Foreskin fibroblast (primary cell): ENCODE measurements at places on chromosomes 2 and 18.

- no peak for DNase-seq
Observed at GRCh38 chr2:241701149-241701398, 765 bp upstream of the ING5 start.

DNA sequence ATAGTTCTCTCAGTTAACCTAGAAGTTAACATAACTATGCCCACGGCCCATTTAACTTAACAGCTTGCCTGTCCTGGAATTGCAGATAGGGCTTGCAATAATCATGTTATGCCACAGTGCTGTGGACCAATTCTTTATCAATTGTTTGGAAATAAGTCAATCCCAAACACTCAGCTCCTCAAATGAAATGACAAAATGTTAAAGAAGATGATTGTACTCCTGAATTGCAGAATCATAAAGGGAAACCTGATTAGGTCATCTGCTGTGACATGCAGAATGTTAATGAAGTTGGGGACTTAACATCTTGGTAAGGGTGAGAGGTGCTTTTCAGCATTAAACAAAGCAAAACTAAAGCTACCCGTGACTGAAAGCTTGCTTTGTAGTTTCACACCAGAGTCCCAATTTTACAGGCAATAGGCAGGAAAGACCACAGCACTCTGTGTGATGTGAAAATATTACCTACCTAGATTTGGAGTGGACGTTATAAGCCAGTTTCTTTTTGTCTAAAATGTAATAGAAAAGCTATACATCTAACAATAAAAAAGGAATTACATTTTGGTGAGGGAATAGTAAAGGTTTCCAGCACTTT, 364.0 kb downstream of the GPD2 start:
- no peak for DNase-seq

DNA sequence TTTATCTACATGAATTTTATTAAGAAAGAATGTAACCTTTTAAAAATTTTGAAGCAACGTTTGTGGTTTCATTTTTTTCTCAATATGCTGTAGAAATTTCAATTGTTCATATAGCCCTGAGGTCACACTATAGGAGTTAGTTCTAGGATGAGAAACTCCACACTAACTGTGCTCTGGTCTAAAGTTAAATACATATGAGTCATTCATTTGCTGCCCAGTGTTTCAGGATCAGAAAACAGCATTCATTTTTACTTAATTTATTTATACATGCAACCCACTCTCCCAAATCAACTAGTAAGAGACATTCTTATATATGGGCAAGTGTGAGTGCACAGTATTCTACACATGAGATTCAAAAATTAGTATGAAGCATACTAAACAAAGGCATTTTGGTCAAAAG, 137.9 kb downstream of the DOCK10 start:
- DNase-seq: no peak

GRCh38 chr18:77092104-77093066, 40.2 kb downstream of the MBP start:
- DNase-seq: no peak

- peak; percentile 0 for DNase-seq
Observed at GRCh38 chr2:58569475-58570185, 328.5 kb upstream of the FANCL start.

DNA sequence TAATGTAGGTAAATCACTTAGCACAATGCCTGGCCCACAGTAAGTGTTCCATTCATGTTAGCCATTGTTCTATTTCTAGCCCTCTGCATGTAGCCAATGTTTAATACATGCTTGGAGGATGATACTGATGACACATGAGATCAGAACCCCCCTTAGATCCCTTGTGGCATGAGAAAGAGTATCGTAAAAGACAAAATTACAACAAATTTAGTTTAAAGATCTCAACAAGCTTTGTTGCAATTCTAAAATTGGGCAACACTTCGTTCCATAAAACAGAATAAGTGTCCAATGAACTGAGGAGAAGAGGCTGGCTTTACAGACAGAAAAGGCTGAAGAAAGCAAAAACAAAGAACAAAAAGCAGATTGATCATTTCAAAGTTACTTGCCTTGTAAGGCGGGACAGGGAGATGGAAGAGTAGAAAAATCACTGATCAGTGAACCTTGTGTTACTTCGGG, 148.7 kb upstream of the SLC1A4 start:
- peak; percentile 55 for DNase-seq

GRCh38 chr18:73752546-73752945, 395.1 kb downstream of the FBXO15 start:
- DNase-seq: peak; percentile 55

DNA sequence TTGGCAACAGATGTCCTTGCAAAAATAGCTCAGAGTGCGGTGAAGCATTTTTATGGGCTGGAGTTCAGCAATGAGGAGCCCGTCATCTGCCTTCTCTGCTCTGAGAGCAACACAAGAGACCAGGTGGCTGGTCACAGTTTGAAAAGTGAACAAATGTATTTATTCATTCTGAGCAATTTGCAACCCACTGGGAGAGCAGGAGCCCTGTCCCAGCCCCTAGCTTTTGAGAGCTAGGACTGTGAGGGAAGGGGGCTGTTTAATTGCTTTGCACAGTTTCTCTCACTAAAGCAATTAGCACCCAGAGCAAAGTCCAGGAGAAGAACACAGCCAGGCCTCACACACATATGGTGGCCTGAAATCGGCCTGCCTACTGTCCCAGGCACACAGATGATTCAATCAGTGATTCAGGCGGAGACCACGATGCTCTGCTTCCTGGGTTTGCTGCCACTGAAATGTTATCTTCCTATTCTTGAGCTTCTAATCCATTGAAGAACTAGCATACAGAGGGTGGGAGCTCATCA, 646.1 kb upstream of the ACVR2A start:
- DNase-seq: peak; percentile 58

GRCh38 chr2:170582313-170582712, 132.8 kb upstream of the SP5 start:
- DNase-seq: no peak

DNA sequence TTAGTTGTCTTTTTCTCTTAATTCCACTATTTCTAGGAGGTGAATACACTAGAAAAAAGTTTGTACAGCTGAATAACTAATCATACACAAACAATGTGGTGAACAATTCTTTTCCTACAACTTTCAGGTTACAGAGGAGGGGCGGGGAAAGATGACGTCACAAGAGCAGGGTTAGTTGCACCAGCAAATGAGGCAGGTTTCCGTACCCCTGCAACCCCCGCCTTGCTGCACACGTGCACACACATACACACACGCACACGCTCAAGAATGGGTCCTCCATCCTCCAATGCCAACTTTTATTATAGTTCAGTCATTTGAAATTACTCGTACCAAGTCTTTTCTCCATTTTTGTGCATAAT, 122.8 kb downstream of the ARL4C start:
- DNase-seq: no peak

DNA sequence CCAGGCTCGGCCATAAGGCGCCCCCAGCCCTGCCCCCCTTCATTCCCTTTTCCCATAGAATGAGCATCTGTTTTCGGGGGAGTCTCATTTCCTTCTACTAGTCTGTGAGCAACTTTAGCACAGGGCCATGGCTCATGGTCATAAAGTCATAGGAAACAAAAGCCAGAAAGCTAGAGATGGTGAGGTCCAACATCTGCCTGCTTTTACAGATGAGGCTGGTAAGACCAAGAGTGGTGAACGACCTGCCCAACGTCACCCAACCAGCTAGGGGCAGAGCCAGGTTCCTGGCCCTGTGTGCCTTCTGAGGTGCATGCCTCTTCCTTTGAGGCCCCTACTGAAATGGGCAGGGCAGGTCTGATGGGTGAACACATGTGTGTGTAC, 212.7 kb downstream of the DYSF start:
- DNase-seq: no peak

DNA sequence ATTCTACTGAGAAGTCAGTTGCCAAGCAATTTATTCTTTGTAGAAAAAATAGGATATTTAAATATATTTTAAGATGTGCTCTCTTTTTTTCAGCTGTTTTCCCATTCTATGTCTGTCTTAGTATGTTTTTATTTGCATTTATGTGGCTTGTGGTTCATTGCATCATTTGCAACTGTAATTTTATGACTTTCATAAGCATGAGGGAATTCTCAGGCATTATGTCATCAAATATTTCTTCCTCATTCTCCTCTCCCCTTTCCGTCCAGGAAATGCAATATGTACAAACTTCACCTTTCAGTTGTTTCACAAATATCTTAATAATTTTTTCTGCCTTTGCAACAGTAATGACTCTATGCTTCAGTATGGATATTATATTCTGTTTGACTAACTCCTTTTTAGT, 560.2 kb upstream of the LRATD1 start:
- no peak for DNase-seq

GRCh38 chr18:23387265-23387664, 65.8 kb upstream of the RIOK3 start:
- DNase-seq: no peak

DNA sequence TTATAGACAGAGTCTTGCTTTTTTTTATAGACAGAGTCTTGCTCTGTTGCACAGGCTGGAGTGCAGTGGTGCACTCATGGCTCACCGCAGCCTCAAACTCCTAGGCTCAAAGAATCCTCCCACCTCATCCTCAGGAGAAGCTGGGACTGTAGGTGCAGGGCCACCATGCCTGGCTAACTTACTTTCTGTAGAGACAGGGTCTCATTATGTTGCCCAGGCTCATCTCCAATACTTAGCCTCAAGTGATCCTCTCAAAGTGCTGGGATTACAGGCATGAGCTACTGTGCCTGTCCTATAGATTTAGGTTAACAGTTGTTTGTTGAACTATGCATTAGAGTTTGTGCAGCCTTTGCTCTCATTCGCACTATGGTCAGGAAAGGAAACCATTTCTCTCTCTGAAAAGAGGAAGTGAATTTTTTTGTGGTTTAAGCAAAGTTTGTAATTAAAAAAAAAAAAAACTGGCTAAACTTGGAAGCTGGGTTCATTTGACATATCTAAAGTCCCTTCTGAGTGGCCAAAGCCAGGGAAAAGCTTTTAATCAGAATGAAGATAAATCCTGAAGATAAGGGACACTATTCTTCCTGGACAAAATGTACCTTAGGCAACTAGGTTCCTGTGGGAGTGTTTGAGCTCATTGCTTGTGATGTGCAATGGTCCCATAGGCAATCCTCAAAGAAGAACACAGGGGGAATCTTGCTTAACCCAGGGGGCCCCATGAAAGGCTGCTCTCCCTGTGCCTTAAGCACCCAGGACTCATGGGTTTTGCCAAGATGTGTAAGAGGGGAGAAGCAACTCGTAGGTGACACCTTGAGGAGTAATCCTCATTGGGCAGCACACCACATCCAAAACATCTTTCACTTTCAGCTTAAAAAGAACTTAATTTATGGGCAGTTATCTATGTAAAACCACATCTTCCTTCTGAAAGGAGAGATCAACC, 201.7 kb downstream of the MREG start:
- no peak for DNase-seq

- peak; percentile 85 for DNase-seq
Observed at GRCh38 chr2:85707304-85707703, 13.1 kb downstream of the GNLY start.

GRCh38 chr18:11998193-11998592, 16.9 kb downstream of the IMPA2 start:
- DNase-seq: no peak

GRCh38 chr2:19580830-19581229, 222.4 kb upstream of the OSR1 start:
- DNase-seq: peak; percentile 55

GRCh38 chr2:134276381-134277172, 22.7 kb downstream of the MGAT5 start:
- peak; percentile 45 for DNase-seq

GRCh38 chr18:54958704-54959625, at the start of gene CCDC68:
TSS of gene CCDC68 (minus strand) at chr18:54959461. CDS start at chr18:54942791, 16,670 bp downstream.
- peak; percentile 18 for DNase-seq

DNA sequence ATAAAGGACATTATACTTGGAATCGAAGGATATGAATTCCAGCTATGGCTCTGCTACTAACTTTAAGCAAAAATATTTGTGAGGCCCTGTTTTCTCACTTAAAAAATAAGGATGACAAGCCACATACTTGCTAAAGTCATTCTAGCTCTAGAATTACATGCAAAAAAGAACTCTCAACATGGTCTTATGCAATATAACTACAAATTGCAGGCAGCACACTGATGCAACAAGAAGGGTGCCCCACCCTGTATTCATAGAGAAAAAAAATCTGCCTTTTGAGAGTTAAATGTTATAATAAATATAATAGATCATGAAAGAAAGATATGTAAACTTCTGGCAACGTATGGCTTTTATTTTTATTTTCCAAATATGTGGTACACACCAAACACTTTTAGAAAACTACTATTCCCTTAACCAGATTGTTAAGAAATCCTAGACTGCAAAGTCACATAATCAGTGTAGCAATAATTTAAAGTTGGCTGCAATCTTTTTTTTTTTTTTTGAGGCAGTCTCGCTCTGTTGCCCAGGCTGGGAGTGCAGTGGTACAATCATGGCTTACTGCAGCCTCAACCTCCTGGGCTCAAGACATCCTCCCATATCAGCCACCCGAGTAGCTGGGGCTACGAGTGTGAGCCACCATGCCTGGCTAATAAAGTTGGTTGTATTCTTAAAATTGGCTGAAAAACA, 40.2 kb upstream of the WDSUB1 start:
- peak; percentile 63 for DNase-seq

- no peak for DNase-seq
Observed at GRCh38 chr2:188865681-188866080, 108.5 kb upstream of the COL3A1 start.

DNA sequence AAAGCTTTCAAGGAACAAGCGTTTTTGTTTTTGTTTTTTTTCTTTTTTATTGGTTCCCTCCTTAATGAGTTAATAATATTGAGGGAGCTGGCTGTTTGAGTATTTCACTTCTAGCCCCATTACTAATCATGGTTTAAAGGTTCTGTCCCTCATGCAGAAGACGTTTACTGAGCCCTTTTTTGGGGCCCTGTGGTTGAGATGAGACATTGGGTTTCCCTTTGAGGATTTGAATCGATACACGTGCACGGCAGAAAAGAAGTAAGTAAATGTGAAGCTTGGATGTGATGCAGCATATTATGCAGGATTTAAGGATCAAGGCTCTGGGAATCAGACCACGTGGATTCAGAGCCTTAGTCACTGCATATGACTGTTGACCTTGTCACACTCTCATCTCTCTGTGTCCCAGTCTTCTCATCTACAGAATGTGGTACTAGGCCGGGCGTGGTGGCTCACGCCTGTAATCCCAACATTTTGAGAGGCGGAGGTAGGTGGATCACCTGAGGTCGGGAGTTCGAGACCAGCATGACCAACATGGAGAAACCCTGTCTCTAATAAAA, 1.0 kb upstream of the CHST10 start:
- no peak for DNase-seq

GRCh38 chr2:129925381-129925780, 54.1 kb upstream of the RAB6C start:
- no peak for DNase-seq

DNA sequence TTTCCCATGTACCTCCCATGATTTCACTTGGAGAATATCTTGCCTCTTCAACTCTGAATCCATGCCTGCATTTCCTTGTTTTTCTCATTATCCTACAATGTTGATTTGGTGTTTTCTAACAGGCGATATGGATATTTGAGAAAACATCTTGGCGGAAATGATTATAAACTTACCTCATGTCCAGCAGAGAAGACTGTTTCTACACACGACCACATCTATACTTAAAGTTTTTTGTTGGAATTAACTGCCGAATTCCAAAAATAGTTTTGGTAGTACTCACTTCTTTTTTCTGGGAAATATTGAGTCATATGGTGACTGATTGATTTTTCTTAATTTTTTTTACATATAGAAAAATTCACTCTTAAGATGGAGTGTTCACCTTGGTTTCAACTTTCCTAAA, 41.4 kb upstream of the TMEFF2 start:
- peak; percentile 35 for DNase-seq
